Activated T-cell treated with anti-CD3 and anti-CD28 coated beads for 4 hours (primary cell): ENCODE measurements at places on chromosomes 11 and 22.

DNA sequence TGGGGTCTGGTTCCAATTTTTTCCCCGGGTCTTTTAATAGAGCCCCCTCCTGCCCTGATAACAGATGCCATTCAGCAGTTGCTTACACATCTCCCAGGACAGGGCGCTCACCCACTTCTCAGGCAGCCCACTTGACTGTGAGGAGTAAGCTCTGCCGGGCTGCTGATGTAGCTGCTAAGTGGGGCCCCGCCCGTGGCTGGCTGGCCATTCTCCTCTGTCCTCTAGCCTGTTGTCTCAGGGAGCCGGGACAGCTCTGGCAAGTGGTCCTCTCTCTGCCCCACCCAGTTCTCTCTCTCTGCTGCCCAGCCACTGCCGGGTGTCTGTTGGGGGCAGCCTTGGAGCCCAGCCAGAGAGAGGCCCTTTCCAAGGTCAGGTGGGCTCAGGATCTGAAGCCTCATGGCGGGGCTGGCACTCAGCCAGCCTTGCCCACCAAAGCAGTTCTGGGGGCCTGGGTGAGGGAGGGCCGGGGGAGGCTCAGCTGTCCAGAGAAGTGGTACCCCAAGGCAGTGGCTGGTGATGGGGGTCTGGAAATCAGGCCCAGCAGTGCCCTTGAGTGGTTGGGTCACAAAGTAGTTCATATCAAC, 8.9 kb downstream of the KCNJ4 start:
- no peak for DNase-seq

DNA sequence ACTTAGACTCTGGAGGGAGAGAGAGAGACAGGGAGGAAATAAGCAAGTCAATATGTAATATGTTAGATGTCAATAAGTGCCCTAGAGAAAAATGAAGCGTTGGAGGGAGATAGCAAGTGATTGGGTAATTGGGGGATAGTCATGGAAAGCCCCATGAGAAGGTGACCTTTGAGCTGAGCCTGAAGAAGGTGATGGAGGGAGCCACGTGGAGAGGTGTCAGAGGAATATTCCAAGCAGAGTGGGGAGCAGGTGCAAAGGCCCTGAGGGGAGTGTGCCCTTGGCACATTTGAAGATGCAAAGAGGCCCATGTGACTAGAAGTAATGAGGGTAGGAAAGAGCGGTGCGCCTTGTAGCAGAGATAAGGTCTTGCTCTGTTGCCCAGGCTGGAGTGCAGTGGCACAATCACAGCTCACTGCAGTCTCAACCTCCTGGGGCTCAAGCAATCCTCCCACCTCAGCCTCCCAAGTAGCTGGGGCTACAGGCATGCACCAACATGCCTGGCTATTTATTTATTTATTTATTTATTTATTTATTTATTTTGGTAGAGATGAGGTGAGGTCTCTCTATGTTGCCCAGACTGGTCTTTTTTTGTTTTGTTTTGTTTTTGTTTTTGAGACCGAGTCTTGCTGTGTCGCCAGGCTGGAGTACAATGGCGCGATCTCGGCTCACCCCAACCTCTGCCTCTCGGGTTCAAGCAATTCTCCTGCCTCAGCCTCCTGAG, 2.1 kb downstream of the LHFPL7 start:
- no peak for DNase-seq

DNA sequence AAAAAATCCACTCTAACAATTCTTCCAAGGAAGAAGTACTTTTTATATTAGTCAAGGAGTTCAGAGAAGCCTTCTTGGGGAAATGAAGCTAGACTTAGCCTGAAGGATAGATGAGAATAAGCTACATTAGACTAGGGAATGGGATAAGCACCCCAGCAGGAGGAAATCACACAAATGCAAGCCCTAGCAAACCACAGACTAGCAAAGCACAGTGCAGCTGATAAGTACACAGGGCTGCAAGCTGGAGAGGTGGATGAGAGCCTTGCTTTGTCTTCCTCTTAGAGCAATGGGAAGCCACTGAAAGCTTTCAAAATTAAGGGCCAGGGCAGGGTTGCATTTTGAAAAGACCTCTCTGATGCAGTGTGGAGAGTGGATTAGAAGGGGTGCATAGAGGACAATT, 946.2 kb downstream of the LRRC4C start:
- no peak for DNase-seq

DNA sequence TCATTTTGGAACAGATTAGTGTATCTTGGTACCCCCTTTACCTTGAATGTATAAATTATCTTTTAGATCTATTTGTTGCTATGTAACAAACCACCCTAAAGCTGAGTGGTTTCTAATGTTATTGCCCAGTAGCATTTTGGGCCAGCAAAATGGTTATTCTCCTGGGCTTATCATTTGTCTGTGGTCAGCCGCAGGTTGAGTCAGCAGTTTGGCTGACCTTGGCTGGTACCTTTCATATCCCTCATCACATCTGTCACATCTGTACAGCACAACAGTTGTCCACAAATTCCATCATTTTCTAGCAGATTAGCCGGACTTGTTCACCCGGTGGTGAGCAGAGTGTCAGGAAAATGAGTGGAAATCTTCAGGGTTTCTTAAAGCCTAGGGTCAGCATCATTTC, 588.5 kb upstream of the ARHGAP42 start:
- DNase-seq: no peak

DNA sequence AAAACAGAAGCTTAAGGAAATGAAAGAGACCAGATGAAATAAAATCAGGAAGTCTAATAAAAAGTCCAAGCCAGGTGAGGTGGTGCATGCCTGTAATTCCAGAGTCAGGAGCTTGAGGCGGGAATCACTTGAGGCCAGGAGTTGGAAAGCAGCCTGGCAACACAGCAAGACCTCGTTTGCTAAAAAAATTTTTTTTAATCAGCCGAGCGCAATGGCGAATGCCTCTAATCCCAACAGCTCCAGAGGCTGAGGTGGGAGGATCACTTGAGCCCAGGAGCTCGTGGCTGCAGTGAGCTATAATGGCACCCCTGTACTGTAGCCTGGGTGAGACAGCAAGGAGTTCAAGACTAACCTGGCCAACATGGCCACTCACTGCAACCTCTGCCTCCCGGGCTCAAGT, 8.0 kb downstream of the RAB6A start:
- DNase-seq: no peak
